ENCODE measurements at places on chromosomes 2 and 18.

- DNase-seq, result peak; percentile 94
Measured at GRCh38 chr2:160432633-160433032, 61.0 kb downstream of the RBMS1 start.

GRCh38 chr2:33498291-33498956 lies 22.0 kb downstream of the RASGRP3 start:
- DNase-seq, result peak; percentile 29

DNA sequence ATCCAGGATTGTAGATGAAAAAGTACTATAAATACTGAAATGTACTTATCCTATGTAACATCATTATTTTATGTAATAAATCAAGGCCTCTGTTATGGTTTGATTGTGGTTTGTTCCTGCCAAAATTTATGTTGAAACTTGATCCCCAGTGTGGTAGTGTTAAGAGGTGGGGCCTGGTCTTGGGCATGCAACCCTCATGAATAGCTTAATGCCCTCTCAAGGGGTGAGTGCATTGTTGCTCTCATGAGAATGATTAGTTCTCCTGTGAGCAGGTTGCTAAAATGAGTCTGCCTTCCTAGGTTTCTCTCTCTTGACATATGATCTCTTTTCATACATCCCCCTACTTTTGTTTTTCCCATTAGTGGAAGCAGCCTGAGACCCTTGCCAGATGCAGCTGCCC lies 915.4 kb downstream of the TSN start:
- no peak for DNase-seq

GRCh38 chr2:211760103-211760502 lies 778.5 kb downstream of the ERBB4 start:
- DNase-seq, result no peak

GRCh38 chr2:166351319-166351718 lies 24.4 kb downstream of the SCN9A start:
- DNase-seq, result no peak

DNA sequence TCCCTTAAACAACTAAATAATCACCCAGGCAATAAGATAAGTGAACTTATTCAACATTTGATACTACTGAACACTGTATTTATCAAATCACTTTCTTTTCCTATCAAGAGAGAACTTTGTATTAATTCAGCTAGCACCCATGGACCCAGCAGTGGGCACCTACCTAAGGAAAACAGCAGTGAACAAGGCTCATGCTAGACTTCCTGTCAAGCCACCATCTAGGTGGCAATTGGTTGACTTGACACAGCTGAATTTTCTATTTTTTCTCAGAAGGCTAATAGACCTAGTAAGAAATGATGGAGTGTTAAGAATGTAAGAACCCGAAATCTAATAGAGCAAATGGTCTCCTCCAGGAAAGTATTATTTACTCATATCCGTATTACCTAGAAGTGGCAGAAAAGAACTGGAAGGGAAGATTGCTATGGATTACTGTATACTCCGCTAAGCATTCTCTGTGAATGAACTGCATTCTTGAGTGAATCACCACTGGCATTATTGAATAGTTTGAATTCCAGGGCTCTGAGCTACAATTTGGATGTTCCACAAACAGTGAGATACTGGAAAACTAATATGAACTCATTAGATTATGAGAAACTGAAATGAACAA lies 988.2 kb upstream of the CDH2 start:
- peak; percentile 98 for DNase-seq

DNA sequence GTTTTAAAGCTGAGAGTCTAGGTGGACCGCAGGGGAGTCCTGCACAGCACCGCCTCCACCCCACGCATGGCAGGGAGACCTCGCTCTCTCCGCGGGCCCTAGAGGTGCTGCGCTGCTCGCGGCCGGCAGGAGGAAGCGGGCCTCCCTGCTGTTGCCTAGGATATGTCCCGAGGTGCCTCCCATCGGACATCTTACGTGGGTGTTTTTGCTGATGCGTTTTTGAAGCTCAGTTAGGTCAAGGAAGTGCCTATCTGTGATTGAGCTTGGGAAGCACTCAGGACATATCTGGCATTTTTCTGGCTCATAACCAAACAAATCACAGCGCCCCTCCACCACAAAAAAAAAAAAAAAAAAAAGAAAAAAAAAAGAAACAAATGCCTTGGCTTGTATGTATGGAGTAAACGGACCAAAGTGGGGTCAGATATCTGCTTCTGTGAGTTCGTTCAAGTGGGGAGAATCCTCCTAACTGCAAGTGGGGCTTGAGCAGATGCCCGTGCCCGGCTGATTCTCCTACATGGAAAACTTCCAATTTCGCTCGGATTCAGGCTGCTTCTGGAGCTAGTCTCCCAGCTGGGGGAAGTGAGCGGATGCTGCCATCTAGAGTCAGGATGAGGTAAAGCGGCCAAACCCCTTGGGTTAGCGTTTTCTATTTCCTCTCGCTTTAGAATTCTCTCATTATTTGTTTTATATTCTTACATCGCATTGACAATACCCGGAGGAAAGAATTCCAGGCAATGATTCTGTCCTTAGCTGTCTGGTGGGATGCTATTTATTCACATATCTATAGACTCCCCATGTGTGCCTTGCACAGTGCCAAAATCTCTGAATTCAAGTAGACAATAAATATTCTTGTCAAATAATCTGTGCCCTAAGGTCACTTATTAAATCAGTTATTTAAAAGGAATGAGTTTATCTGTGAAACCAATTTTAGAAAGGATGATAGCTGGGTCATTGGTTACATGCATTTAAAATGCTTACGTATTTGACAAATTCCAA lies 95.3 kb downstream of the CD8B2 start:
- peak; percentile 79 for DNase-seq

DNA sequence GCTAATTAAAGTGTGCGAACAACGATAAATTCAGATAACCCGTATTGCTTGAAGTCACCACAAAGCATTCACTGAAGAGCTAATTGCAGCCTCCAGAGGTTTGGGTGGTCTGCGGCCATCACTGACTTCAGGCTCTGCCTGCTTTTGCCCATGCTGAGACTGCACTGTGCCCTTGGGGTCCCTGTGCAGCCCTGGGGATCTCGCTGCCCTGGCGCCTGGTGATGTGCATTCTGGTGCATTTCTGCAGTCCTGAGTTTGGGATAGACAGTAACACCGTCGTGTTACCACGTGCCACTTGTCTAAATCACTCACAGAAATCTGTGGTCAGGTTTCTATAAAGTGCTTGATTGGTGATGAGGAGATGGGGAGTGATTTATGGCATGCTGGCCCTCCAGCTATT lies 27.6 kb downstream of the LDLRAD4 start:
- DNase-seq, result no peak

- DNase-seq, result no peak
Measured at GRCh38 chr2:199128476-199129229, 329.1 kb downstream of the SATB2 start.

DNA sequence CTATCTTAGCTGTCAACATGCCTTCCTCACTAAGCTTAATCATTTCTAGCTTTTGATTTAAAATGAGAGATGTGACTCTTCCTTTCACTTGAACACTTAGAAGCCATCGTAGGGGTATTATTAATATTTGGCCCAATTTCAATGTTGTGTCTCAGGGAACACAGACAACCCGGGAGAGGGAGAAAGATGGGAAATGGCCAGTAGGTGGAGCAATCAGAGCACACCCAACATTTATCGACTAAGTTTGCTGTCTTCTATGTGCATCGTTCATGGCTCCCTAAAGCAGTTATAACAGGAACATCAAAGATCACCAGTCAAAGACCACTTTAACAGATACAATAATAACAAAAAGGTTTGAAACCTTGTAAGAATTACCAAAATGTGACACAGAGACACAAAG lies 110.2 kb downstream of the OLA1 start:
- peak; percentile 29 for DNase-seq

- DNase-seq, result peak; percentile 55
Measured at GRCh38 chr2:160392201-160392600, 101.4 kb downstream of the RBMS1 start.

- DNase-seq, result no peak
Measured at GRCh38 chr18:32333781-32334180, 136.9 kb downstream of the GAREM1 start.

- DNase-seq, result peak; percentile 38
Measured at GRCh38 chr2:71101656-71102055, 28.4 kb downstream of the MCEE start.

- peak; percentile 98 for DNase-seq
Measured at GRCh38 chr2:127149384-127149783, 42.4 kb upstream of the BIN1 start.

GRCh38 chr2:219026946-219027345 lies 14.4 kb downstream of the CFAP65 start:
- DNase-seq, result no peak

GRCh38 chr2:142100970-142101369 lies 29.8 kb downstream of the LRP1B start:
- DNase-seq, result peak; percentile 8

- DNase-seq, result peak; percentile 72
Measured at GRCh38 chr2:205650450-205650849, 31.9 kb upstream of the NRP2 start.

- DNase-seq, result no peak
Measured at GRCh38 chr2:46535360-46535759, 56.0 kb downstream of the TMEM247 start.

DNA sequence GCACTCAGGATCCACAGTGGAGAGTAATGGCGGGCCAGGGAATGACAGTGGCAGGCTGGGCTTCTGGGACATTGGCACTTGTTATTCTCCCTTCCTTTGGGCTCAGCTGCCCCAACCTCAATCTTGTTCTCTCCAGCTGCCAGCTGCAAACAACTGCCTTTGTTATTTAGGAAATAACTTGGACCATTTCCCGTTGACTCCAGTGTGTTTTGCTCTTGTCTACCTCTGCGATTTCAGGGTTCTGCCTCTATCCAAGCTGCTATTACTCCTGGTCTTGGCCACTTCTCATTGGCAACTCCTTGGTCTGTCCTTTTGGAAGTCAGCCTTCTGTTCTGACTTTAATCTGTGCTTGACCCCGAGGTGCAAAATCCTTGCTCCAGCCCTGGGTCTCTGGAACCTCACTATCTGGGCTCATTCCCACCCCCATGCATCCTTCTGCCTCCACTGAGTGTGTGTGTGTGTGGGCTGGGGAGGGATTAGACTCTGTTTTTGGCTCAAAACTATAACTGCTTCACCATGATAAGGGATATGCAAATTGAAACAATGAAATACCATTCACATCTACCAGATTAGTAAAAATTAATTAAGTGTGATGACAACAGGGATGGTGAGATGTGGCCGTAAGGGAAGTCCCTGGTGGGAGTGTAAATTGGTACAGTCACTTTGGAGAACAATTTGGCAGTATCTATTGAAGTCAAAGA lies 134.1 kb upstream of the CXCR4 start:
- no peak for DNase-seq

DNA sequence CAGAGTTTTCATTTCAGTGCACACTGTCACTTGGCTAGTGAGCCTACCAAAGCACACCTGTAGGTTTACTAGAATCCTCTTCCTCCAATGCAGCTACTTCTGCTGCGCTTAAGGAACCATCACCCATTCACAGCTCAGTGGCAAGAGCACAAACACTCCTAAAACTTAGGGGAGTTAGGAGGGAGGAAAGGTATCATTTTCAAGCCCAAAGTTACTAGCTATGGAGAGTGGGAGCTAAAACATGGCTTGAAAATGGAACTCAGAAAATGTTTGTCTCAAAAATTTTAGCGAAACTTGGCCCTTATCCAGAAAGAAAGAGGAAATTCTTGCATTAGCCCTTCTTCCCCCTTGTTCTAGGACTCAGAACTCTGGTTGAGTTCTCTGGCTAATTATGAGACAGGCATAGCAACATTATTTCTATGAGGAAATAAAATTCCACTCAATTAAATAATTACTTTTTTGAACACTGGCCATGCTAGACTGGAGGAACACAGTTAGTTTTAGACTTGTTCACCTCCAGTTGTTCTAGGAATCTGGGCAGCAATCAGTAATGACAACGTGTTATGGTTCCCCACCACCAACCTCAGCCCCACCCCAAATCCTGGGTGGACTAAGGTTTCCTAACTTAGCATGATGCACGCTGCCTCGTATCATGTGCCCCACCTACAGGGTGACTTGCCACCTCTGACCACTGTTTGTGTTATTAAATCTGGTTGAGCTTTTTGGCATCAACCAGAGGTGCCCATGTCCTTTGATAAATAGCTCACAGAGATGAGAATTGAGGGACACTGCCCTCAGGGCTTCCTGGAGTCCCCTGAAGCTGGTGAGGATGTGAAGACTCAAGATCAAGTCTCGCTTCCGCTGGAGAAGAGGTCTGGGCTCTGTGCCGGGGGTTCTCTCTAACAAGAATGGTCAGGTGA lies 32.8 kb downstream of the LPIN2 start:
- no peak for DNase-seq

DNA sequence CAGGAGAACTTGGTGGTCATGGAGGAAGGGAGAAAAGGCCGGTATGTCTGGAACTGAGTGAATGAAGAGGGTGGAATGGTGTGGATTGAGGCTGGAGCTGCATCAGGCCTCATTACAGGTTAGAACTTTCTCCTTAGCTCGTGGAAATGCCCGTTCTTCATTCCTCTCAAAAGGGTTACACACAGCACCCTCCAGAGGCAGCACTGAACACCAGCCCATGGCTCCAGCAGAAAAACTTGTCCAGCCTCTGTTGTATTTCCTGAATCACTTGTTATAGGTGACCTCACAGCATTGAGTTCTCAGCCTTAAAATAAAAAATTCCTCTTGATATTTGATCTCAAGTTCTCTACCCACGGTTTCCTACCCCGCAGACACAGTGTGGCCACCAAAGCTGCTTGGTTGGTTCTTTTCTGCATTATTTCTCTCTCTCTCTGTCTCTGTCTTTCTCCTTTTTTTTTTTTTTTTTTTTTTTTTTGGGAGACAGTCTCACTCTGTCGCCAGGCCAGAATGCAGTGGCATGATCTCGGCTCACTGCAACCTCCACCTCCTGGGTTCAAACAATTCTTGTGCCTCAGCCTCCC lies 89.6 kb downstream of the ITGB1BP1 start:
- DNase-seq, result peak; percentile 84

- DNase-seq, result no peak
Measured at GRCh38 chr2:147177071-147177857, 667.6 kb upstream of the ACVR2A start.

DNA sequence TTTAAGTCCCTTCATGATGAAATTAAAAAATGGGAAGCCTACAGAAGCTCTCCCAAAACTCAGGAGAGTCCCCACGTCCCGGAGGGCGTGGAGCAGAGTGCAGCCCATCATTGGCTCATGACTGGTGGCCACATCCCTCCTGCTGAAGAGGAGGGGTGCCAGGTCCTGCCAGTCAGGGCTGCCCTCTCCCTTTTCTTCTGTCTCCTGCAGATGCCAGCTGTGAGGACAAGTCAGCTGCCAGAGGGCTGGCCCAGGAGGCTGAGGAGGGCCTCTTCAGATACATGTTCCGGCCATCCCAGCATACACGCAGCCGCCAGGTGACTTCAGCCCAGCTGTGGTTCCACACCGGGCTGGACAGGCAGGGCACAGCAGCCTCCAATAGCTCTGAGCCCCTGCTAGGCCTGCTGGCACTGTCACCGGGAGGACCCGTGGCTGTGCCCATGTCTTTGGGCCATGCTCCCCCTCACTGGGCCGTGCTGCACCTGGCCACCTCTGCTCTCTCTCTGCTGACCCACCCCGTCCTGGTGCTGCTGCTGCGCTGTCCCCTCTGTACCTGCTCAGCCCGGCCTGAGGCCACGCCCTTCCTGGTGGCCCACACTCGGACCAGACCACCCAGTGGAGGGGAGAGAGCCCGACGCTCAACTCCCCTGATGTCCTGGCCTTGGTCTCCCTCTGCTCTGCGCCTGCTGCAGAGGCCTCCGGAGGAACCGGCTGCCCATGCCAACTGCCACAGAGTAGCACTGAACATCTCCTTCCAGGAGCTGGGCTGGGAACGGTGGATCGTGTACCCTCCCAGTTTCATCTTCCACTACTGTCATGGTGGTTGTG lies 2.6 kb downstream of the INHA start:
- no peak for DNase-seq

- DNase-seq, result peak; percentile 40
Measured at GRCh38 chr2:212027681-212028628, 510.6 kb downstream of the ERBB4 start.
